ENCODE measurements at places on chromosomes 12 and 14. TPM values are rescaled to one million over a fixed set of nuclear protein-coding genes. Genes with fewer than 3 reads are reported as not detected.

- H3K27ac ChIP-seq = no peak overlapping the region
- no peaks in the 10 kb centered on the region for H3K4me1 ChIP-seq
- H3K4me3 ChIP-seq = no peak overlapping the region
- no peaks in the 10 kb centered on the region for H3K27me3 ChIP-seq
- no peaks in the 10 kb centered on the region for H3K36me3 ChIP-seq
These were observed 51.3 kb downstream of the IFNG-AS1 start for GRCh38 chr12:68040450-68041075.

DNA sequence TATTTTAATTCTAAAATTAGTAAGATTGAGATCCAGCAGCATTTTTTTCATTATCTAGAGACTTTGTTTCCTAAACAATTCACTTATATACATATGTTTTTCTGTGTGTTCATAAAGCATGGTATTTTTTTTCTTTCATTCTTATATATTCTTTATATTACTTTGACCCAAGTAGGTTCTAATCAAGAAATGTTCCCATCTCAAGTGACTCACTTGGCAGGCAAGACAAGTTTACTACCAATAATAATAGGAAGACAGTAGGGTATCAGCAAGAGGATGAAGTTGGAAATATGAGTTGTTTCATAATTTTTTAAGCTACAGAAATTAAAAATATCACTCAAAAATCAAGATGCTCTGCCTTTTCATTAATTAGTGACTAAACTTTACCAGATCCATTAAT is 613.4 kb upstream of the ATP2B1 start:
- H3K27ac ChIP-seq = no peak overlapping the region
- DNase-seq = no peak
- H3K36me3 ChIP-seq = no peaks in the 10 kb centered on the region

- H3K27me3 ChIP-seq = no peaks in the 10 kb centered on the region
- no peak for DNase-seq
- H3K4me1 ChIP-seq = peaks cover 24% of the 10 kb centered on the region
- H3K36me3 ChIP-seq = peaks cover 29% of the 10 kb centered on the region
- H3K27ac ChIP-seq = no peak overlapping the region
These were observed 6.1 kb downstream of the SDR39U1 start for GRCh38 chr14:24436355-24437019.

- no peaks in the 10 kb centered on the region for H3K4me1 ChIP-seq
- H3K27ac ChIP-seq = no peak overlapping the region
- H3K36me3 ChIP-seq = peaks cover 37% of the 10 kb centered on the region
- H3K27me3 ChIP-seq = no peaks in the 10 kb centered on the region
- no peak for DNase-seq
These were observed 55.9 kb downstream of the DYNC1H1 start for GRCh38 chr14:102020058-102020971.

- DNase-seq = no peak
- no peak overlapping the region for H3K27ac ChIP-seq
- no peaks in the 10 kb centered on the region for H3K4me1 ChIP-seq
- no peak overlapping the region for H3K4me3 ChIP-seq
- no peaks in the 10 kb centered on the region for H3K27me3 ChIP-seq
- H3K36me3 ChIP-seq = no peaks in the 10 kb centered on the region
These were observed 93.9 kb downstream of the DICER1 start for GRCh38 chr14:95063391-95063790.

- no peak overlapping the region for H3K4me3 ChIP-seq
- no peaks in the 10 kb centered on the region for H3K4me1 ChIP-seq
- H3K27me3 ChIP-seq = peaks cover 54% of the 10 kb centered on the region
- no peak for DNase-seq
- H3K27ac ChIP-seq = no peak overlapping the region
These were observed 20.9 kb upstream of the ATP5MC2 start for GRCh38 chr12:53696655-53697331.

- DNase-seq = no peak
- H3K27ac ChIP-seq = peak overlapping the region; percentile 75
- H3K4me3 ChIP-seq = peak overlapping the region; percentile 98
- no peaks in the 10 kb centered on the region for H3K27me3 ChIP-seq
- no peaks in the 10 kb centered on the region for H3K36me3 ChIP-seq
These were observed 613 bp downstream of the RECQL start for GRCh38 chr12:21500786-21501257.

DNA sequence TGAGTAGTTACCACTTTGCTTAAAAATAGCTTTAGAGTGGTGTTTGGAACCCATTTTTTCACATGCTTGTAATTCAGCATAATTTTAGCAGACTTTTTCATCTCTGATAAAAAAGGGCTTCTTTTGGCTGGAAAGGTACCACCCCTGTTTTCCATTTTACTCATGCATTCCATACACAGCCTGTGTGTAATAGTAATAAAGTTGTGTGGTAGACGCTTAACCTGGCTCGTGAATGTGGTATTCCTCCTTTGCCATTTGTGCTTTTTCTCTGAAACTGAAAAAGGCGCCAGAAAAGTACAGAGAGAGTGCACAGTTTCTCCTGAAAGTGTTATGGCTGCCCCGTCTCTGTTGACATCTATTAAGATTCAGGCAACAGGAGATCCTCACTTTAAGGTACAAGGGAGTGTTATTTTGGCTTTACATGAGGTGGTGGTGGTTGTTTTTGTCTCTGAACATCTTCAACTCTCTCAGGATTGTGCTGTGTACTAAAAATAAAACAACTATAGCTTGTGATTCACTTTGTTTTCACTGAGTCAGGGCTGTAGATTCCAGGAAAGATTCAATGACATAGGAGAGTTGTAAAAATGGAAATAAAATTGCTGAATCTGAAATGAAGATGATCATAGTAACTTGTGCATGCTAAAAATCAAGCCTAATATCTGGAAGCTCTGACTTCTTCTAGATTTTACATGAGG is 45.6 kb upstream of the MIS18BP1 start:
- H3K27ac ChIP-seq = no peak overlapping the region
- H3K36me3 ChIP-seq = no peaks in the 10 kb centered on the region
- no peaks in the 10 kb centered on the region for H3K4me1 ChIP-seq

GRCh38 chr14:22276913-22277816 is 311.9 kb downstream of the DAD1 start:
- no peaks in the 10 kb centered on the region for H3K4me1 ChIP-seq
- DNase-seq = no peak
- no peak overlapping the region for H3K4me3 ChIP-seq

- no peak for DNase-seq
- no peak overlapping the region for H3K27ac ChIP-seq
- H3K4me3 ChIP-seq = peak overlapping the region; percentile 83
- no peaks in the 10 kb centered on the region for H3K36me3 ChIP-seq
- H3K4me1 ChIP-seq = peaks cover 3% of the 10 kb centered on the region
- no peaks in the 10 kb centered on the region for H3K27me3 ChIP-seq
These were observed 498 bp downstream of the RACGAP1 start for GRCh38 chr12:50024805-50025186.

- H3K27me3 ChIP-seq = no peaks in the 10 kb centered on the region
- no peaks in the 10 kb centered on the region for H3K4me1 ChIP-seq
- DNase-seq = no peak
- no peak overlapping the region for H3K4me3 ChIP-seq
These were observed 95.5 kb downstream of the ARF6 start for GRCh38 chr14:49988080-49988990.

Gene SOAT2
- total RNA-seq = not detected

Gene VDR
- 140 TPM for total RNA-seq

Gene ESRRB
- 0.21 TPM for total RNA-seq

Gene FRS2
- 28.4 TPM for total RNA-seq

Gene C12orf50
- 0.05 TPM for total RNA-seq

Gene PIANP
- 0.44 TPM for total RNA-seq

All from colonic mucosa (tissue), 4 donors.